ENCODE measurements at places on chromosomes 16 and 17. TPM values are rescaled to one million over a fixed set of nuclear protein-coding genes. Genes with fewer than 3 reads are reported as not detected.

FMNL1 gene
- 9.3 TPM for total RNA-seq

FKBP10 gene
- total RNA-seq: 137 TPM

TNFSF13 gene
- 1.5 TPM for total RNA-seq

ST6GALNAC1 gene
- total RNA-seq: not detected

SOX8 gene
- 26.2 TPM for total RNA-seq

DNA sequence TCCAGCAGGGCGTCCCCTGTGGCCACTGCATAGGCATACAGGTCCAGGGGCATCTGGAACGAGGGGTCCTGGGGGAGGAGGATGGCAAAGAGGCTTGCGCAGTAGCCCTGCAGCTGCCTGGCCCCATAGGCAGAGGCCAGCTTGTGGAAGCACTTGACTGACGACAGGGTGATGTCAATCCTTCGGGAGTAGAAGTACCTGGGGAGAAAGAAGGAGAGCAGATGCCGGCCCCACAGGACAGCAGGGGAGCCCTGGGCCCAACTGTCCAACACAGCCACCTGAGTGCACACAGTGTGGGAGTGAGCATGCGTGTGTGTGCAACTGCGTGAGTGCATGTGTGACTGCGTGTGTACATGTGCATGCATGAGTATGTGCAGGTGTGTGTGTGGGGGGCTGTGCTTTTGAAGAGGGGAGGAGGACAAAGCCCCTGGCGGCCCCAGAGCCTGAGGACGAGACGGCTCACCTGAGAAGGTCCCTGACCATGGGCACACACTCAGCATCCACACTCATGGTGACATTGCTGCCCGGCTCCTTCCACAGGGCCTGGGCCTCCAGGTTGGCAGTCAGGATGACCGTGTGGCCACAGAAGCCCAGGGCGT is 7.1 kb downstream of the LGALS3BP start:
- no peak for DNase-seq

GRCh38 chr17:48579471-48579759 is 1.3 kb upstream of the HOXB4 start:
- no peak for DNase-seq

DNA sequence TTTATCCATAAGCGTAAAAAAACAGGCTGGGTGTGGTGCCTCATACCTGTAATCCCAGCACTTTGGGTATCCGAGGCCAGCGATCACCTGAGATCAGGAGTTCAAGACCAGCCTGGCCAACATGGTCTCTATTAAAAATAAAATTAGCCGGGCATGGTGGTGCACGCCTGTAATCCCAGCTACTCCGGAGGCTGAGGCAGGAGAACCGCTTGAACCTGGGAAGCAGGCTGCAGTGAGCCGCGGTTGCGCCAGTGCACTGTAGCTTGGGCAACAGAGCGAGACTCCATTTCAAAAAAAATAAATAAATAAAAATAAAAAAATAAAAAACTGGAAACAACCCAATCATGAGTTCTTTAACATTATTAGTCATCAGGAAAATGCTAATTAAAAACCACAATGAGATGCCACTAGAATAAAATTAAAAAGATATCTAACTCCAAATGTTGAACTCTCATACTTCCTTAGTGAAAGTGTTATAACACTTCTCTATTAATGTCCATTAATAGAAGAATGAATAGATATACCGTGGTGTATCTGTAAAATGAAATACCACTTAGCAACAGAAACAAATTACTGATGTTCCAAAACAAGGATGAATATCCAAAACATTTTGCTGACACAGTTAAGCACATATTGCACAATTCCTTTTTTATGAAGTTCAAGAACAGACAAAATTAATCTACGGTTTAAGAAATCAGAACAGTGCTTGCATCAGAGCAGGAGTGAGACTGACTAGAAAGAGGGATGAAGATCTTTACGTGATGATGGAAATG is 13.1 kb downstream of the MPHOSPH6 start:
- no peak for DNase-seq

GRCh38 chr17:33014751-33015150 is 23.1 kb downstream of the SPACA3 start:
- no peak for DNase-seq

DNA sequence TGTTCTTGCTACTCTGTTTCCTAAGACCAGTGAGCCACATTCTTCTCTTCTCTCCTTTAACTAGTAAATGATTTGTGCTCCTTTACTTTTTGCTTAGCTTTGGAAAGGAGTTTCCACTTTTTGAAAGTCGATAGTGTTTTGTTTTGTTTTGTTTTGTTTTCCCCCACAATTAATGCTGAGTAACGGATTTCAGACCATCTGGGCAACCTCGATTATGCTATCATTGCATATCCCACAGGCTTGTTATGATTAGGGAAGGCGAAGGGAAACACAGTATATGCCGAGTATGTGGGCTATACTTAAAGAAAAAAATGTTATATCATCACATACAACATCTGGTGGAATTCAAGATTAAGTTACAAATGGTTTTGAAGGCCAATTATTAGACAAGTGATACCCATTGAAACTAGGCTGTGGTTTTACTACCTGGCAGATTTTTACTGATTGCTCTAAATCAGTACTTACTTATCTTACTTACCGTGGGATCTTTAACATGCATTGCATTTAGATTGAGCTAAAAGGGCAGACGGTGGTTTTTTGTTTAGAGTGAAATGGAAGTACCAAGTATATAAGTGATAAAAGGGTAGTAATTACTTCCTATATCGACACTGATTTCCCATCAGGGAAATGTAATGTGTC is 361.3 kb upstream of the SOX9 start:
- DNase-seq: no peak

- no peak for DNase-seq
Measured at GRCh38 chr17:10249271-10250010, 51.0 kb upstream of the GAS7 start.

DNA sequence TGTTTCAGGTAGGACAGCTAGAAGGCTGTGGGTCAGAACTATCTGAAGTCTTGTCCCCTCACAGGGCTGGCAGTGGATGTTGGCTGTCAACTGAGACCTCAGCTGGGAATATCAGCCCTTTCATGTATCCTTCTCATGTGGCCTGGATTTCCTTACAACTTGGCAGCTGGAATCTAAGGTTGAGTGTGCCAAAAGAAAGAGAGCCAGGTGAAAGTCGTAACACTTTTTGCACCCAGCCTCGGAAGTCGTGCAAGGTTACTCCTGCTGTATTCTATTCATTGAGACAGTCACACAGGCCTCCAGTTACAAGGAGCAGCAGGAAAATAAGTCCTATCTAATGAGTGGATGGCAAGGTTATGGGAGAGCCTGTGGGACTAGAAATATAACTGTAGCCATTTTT is 52.6 kb upstream of the DNAH9 start:
- no peak for DNase-seq

- DNase-seq: no peak
Measured at GRCh38 chr17:4520060-4520893, 21.6 kb downstream of the SPNS2 start.

- DNase-seq: no peak
Measured at GRCh38 chr17:57424777-57425188, 168.5 kb downstream of the MSI2 start.
